ENCODE measurements at places on chromosomes 11 and 22.

- no peak for DNase-seq
These were observed 14.2 kb downstream of the UCP2 start for GRCh38 chr11:73968356-73968966.

- no peak for DNase-seq
These were observed 76.0 kb upstream of the RRM1 start for GRCh38 chr11:4018641-4019040.

- no peak for DNase-seq
These were observed 16.1 kb upstream of the TOP3B start for GRCh38 chr22:21998595-21999247.

- peak; percentile 53 for DNase-seq
These were observed 79.1 kb upstream of the SCUBE2 start for GRCh38 chr11:9170450-9170849.

GRCh38 chr11:85848006-85848405 is 7.2 kb upstream of the CCDC83 start:
- no peak for DNase-seq

DNA sequence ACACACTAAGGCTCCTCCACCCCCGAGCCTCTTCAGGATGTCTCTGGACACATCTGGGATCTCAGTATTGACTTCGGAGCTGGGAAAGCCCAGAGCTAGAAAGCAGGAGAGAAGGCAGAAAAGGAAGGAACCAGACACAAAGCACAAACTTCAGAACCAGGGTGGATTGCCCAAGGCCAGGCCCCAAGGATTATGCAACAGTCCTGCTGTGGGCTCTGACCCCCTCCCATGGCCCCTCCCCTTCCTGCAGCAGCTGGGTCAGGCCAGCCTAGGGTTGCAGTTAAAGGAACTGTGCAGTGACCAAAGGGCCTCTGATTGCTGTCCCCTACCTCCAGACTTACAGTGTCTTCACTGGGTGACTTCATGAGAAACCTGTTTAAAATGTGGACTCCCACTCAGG is 5.3 kb downstream of the KCNE3 start:
- no peak for DNase-seq

GRCh38 chr22:27512283-27512761 is 289.2 kb downstream of the MN1 start:
- DNase-seq = peak; percentile 91

DNA sequence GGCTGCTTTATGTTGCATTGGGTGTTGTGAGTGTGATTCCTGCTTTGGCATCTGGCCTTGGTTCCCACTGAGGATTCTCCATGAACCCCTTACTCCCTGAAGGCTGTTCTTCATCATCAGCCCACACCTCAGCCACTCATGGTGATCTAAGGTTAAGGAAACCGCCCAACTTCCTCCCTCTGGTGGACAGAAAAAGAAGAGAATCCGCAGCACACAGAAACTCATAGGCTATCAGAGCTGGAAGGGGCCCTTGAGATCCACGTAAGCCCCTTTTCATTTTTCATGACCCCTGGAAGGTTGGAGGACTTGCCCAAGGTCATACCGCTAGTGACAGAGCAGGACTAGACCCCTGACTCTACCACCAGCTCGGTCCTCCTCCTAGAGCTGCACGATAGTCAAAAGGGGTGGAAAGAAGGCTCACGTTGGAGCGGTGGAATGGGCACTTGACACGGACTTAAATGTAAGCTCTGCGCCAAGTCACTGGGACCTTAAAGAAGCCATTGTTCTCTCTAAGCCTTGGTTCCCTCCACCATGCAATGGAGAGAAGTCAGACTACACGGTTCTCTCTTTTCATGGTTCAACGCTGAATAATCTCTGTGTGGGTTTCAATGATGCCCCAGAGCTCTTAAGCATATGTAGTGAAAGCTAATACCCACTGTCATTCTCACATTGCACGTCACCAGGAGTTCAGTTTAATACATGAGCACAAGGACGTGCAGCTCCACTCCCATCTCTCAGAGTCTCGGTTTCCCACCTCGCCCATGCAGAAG is 83.6 kb upstream of the CRTAM start:
- DNase-seq = no peak

DNA sequence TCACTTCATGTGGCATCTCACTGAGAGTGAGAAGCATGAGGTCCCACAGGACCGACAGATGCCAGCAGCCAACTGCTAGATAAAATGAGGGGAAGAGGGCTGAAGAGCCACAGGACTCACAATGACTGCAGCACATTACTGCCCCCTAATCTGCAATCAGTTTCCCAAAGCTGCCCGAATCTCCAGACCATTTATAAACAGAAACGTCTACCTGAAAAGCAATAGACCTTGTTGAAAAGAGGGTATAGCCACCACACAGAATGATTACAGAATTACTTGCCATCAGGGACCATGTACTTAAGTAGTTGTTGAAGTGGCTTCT is 12.4 kb upstream of the TEF start:
- no peak for DNase-seq
